ENCODE measurements at places on chromosomes 7 and 10.

DNA sequence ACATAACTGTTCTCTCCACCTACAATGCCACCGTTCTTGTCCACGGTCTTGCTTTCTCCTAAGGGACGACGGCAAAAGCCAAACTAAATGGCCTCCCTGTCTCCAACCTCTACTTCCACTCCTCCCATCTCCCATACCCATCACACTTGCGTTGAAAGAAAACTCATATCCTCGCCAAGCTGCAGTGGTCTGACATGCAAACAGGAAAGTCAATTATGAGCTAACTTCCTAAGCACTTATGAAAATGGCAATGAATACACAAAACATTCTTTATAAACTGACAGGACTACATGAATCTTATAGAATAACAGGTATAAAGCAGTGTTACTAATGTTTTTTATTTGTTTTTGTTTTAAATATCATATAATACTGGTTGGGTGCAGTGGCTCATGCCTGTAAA is 46.4 kb downstream of the TYW1B start:
- DNase-seq, result no peak

DNA sequence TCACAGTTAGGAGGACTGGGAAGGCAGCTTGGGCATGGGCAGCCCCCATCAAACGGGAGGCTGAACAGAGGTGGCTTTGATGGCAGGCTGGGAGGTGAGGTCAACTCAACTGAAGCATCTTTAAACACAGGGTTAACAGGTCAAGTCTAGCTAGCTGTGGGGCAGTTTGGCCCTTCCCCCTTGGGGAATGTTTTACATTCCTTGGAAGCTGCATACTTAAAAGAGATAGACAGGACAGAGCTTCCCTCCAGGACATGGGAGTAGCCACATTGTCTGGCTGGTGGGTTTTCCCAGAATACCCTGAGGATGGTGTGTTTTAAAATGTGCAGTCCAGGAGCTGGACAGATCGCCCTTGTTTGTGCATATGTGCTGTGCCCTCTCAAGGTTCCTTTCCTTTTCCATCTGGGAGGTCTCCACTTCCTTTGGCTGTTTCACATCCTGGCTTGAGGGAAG is 6.8 kb upstream of the RASSF4 start:
- no peak for DNase-seq

DNA sequence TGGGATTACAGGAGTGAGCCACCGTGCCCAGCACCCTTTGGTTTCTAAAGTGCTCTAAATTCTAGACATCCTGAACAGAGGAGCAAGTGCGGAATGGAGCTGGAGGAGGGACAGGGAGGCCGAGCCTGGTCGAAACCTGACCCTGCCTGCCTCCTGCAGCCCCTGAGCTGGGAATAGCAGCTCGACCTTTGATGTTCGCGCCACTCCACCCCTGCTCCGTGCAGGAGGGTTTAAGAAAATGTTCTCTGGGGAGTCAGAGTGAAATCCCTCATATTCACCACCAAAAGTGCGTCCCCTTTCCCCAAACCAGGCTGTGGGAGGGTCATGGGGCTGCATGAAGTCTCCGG is 1.8 kb downstream of the PGAM2 start:
- no peak for DNase-seq

GRCh38 chr7:131504157-131504899 is 52.1 kb downstream of the PODXL start:
- DNase-seq, result no peak

- DNase-seq, result no peak
Measured at GRCh38 chr7:15481132-15481531, 80.7 kb downstream of the AGMO start.

- DNase-seq, result no peak
Measured at GRCh38 chr10:112639298-112639697, 192.3 kb downstream of the VTI1A start.

DNA sequence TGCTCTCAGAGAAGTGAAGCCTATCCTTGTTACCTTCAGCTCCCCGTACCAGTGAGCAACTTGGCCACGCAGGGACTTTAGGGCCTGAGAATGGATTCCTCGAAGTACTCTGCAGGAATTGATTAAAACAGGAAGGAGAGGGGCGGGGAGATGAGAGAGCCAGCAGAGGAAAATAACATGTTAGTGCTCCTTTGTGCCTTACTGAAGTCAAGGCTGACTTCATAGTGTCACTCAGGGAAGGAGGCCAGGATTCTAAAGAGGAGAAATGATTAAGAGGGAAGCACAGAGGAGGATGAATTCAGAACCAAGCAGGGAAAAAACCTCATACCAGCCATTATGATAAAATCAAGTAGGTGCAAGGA is 195.6 kb upstream of the RHOBTB1 start:
- DNase-seq, result no peak

DNA sequence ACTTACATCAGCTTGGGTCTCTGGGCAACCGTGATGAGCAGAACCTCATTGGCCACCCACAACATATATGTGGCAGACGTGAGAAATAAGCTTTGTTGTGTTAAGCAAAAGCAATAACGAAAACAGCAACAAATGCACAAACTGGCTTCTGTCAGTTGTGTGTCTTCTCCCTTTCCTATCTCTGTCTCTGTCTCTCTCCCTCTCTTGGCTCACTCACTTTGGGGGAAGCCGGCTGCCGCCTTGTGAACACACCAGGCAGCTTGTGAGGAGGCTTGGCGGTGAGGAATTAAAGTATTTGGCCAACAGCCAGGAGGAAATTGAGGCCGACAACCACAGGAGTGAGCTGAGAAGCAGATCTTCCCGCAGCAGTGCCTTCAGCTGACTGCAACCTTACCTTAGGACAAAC is 21.9 kb upstream of the CDCA7L start:
- no peak for DNase-seq

GRCh38 chr10:81873932-81874816 is 820 bp upstream of the NRG3 start:
- no peak for DNase-seq

DNA sequence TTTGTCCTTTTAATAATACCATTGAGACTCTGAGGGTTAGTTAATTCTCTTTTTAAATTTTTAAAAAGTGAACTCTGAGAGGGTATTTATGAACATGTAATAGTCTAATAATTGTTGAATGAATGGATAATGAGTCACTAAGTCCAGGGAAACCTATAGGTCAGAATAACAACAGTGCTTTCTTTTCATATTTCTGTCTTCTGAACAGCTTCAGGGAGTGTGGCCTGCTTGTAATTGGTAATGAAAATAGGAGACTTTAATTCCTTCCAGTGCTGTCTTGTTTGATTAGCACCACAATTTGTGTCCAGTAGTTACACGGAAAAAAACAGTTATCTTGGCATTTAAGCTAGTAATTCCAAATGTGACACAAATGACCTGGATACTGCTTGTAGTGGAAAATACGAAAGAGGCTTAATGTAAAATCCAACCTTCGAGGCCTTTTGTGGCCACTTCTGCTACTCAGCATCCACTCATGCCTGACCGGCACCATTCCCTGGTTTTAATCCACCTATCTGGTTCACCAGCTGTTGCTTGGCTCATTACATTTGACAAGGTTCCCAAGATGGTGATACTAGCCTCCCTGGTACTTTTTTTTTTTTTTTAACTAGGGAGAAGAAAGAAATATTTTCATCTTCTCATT is 149.3 kb upstream of the IMMP2L start:
- no peak for DNase-seq

DNA sequence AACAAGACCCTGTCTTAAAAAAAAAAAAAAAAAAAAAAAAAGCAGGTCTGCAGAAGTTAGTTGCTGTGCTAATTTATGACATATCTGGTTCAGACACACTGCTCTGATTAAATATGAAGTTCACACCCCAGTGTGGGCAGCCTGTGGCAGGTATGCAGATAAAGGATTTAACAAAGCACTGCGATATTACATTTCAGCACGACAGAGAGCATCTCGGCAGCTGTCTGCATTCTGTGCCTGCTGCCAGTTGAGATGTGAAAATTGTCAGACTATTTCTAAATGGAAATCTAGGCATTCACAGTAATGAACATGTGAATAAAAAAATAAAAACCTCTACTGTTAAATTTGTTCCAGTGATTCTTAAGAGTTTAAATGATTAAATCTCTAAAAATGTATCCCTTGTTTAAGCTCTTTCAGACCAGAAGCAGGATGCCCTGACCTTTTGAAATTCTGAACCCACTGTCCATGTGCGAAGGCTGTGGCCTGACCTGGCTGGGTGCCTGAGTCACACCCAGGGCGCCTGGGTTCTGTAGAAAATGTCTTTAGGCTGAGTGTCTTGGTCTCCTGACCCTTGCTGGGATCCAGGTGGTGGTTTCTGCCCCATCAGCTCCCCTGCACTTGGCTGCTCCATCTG is 272.9 kb downstream of the WDR37 start:
- no peak for DNase-seq

DNA sequence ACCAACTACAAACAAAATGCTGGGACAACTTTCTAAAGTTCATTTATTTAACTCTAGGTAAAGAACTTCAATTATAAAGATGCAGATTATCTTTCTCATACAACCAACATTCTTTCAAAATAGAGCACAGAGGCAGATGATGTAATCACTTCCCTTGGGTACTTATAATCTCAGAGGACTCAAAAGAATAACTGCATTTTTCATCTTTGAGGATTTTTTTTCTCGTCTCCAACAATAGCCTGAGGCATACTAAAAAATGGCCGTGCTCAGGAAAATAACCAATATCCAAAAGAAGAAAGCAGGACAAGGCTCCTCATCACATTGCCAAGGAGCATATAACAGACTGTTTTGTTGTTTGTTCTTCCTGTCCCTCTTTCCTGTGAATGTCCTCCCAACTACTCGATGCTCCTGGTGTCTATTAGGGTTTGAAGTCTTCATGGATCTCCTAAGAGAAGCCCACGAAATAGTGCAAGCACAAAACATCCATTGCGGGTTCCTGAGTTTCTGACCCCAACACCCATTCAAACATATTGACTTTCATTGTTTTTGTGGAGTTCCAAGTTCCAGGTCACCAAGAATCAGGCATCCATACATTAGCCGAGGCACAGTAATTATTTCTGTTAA is 182.9 kb downstream of the SORCS1 start:
- DNase-seq, result no peak

GRCh38 chr10:93224005-93224779 is 150.5 kb downstream of the CYP26A1 start:
- DNase-seq, result no peak

- DNase-seq, result no peak
Measured at GRCh38 chr7:117071551-117071950, 118.2 kb downstream of the ST7 start.

DNA sequence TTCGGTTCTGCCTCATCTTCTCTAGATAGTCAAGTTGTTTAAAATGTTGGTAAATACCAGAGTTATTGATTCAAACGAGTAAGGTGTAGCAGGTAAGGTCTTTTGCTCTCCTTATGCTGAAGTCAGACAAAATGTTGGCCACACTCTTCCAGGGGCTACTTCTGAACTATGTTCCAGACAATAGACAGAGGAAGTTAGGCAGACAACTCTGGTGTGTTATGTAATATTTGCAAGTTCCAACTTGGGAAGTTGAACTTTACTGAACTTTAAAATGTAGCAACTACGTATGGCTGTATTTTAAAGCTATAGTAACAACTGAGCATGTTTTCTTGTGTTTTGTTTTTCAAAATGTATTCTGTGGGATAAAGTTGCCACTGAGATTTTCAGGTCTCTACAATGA is 125.7 kb upstream of the NEBL start:
- DNase-seq, result no peak
